Breast epithelium (tissue), 4 donors: ENCODE measurements at places on chromosomes 4 and X. TPM values are rescaled to one million over a fixed set of nuclear protein-coding genes. Genes with fewer than 3 reads are reported as not detected.

DNA sequence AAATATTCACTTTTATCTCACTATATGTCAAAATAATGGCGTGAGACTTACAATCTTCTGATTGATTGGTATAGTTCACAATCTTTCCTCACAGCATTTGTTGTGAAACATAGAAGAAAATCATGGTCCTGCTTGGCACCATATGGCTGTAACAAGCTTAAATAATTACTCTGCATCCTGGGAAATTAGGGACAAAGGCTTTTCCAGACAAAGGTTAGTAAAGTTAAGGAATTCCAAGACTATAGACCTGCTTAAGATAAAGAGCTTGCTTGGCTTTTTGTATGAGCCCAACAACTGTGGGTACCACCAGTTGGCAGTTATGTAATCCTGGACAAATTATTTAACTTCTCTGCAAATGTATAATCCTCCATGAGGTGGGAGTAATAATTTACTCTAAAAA is 3.4 kb upstream of the PCDH18 start:
- no peaks in the 10 kb centered on the region for H3K27me3 ChIP-seq
- no peaks in the 10 kb centered on the region for H3K36me3 ChIP-seq
- peak overlapping the region; percentile 81 for H3K27ac ChIP-seq
- no peaks in the 10 kb centered on the region for H3K4me1 ChIP-seq
- H3K4me3 ChIP-seq = peak overlapping the region; percentile 20

GRCh38 chr4:98639523-98639922 is 18.9 kb downstream of the TSPAN5 start:
- no peaks in the 10 kb centered on the region for H3K36me3 ChIP-seq
- DNase-seq = no peak
- no peak overlapping the region for H3K4me3 ChIP-seq
- H3K27ac ChIP-seq = no peak overlapping the region

GRCh38 chr4:146302822-146303221 is 88.5 kb downstream of the REELD1 start:
- H3K36me3 ChIP-seq = no peaks in the 10 kb centered on the region
- no peaks in the 10 kb centered on the region for H3K27me3 ChIP-seq
- no peak overlapping the region for H3K4me3 ChIP-seq
- no peaks in the 10 kb centered on the region for H3K4me1 ChIP-seq
- H3K27ac ChIP-seq = no peak overlapping the region
- no peak for DNase-seq

DNA sequence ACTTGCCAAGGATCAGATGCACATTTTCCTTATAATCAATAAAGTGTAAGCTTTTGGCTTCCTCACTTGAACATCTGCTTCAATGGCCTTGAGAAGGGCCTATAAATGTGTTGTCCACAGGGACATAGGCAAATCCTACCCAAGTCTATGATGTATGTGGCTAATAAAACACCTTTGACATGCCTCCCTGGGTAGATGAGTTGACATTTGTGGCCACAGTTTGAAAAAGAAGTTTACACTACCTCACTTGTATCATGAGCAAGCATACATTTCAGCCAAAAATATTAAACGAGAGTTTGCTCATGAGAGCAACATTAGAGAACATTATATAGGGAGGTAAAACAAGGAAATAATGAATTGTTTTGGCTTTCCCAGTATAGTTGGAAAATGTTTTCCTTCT is 1067.7 kb downstream of the C4orf33 start:
- no peak overlapping the region for H3K27ac ChIP-seq
- no peaks in the 10 kb centered on the region for H3K27me3 ChIP-seq
- DNase-seq = no peak
- H3K4me1 ChIP-seq = no peaks in the 10 kb centered on the region
- H3K4me3 ChIP-seq = no peak overlapping the region

GRCh38 chr4:8072235-8072968 is 86.2 kb downstream of the ABLIM2 start:
- no peak overlapping the region for H3K4me3 ChIP-seq
- DNase-seq = no peak
- H3K27me3 ChIP-seq = peaks cover 31% of the 10 kb centered on the region
- no peaks in the 10 kb centered on the region for H3K4me1 ChIP-seq
- H3K36me3 ChIP-seq = no peaks in the 10 kb centered on the region

DNA sequence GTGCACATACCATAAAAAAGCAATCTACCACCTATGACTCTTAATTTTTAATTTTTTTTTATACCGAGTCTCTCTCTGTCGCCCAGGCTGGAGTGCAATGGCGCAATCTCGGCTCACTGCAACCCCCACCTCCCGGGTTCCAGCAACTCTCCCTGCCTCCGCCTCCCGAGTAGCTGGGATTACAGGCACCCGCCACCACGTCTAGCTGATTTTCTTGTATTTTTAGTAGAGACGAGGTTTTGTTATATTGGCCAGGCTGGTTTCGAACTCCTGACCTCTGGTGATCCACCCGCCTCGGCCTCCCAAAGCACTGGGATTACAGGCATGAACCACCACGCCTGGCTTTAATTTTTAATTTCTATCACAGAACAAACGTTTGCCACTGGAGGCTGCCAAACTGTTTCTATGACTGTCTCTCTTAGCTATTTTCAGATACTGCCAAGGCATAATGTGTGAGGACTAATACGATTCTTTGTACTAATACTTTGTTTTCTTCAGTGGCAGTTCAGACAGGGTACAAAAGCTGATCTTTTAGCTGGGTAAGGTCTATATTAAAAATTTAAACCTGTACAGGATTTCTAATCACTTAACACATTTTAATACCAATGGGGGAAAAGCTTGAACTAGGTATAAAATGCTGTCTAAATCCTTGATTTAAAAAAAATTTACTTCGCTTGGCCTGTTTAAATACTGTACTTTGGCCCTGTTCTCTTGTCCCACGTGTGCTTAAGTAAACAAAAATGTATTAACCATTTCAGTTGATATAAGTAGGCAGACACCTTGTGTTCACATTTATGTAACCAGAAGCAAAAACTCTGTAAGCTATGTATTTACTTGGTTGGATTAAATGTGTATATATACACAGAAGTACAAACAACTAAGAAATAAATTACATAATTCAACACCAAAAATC is 2.3 kb downstream of the PGRMC2 start:
- DNase-seq = no peak
- H3K4me1 ChIP-seq = no peaks in the 10 kb centered on the region
- peak overlapping the region; percentile 83 for H3K4me3 ChIP-seq
- H3K27ac ChIP-seq = peak overlapping the region; percentile 23

GRCh38 chrX:119604766-119605463 is 1.3 kb downstream of the NKRF start:
- no peak for DNase-seq
- H3K4me1 ChIP-seq = no peaks in the 10 kb centered on the region
- no peaks in the 10 kb centered on the region for H3K36me3 ChIP-seq
- H3K4me3 ChIP-seq = peak overlapping the region; percentile 71
- no peak overlapping the region for H3K27ac ChIP-seq

DNA sequence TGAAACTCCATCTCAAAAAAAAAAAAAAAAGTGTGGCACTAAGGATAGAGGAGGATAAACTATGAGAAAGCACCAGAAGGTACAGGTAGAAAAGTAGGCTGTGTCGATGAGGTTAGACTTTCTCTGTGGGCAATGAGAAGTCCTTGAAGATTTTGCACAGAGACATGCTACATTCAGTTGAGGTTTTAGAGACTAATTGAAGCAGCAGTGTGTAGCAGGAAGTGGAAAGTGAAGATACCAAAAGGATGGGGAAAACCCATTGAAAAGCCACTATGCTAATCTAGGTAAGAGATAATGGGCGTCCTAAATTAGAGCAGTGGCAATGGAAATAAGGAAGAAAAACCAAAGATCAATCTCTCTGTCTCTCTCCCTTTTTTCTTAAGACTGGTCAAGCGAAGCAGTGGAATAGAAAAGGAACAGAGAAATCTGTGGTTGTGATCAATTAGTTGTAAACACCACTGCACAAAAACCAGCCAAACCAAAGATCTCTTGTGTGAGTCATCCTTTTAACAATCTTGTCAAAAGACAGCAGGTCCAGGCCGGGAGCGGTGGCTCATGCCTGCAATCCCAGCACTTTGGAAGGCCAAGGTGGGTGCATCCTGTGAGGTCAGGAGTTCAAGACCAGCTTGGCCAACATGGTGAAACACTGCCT is 3.5 kb downstream of the SPINK2 start:
- no peaks in the 10 kb centered on the region for H3K4me1 ChIP-seq
- H3K4me3 ChIP-seq = no peak overlapping the region
- H3K36me3 ChIP-seq = no peaks in the 10 kb centered on the region

GRCh38 chrX:45445745-45446412 is 245.2 kb upstream of the DIPK2B start:
- peaks cover 19% of the 10 kb centered on the region for H3K27me3 ChIP-seq
- no peaks in the 10 kb centered on the region for H3K36me3 ChIP-seq
- H3K4me3 ChIP-seq = no peak overlapping the region
- DNase-seq = no peak
- no peaks in the 10 kb centered on the region for H3K4me1 ChIP-seq
- H3K27ac ChIP-seq = no peak overlapping the region

GRCh38 chr4:19748519-19749479 is 502.9 kb upstream of the SLIT2 start:
- no peak overlapping the region for H3K27ac ChIP-seq
- H3K27me3 ChIP-seq = no peaks in the 10 kb centered on the region
- H3K4me1 ChIP-seq = no peaks in the 10 kb centered on the region
- DNase-seq = no peak
- no peak overlapping the region for H3K4me3 ChIP-seq

DNA sequence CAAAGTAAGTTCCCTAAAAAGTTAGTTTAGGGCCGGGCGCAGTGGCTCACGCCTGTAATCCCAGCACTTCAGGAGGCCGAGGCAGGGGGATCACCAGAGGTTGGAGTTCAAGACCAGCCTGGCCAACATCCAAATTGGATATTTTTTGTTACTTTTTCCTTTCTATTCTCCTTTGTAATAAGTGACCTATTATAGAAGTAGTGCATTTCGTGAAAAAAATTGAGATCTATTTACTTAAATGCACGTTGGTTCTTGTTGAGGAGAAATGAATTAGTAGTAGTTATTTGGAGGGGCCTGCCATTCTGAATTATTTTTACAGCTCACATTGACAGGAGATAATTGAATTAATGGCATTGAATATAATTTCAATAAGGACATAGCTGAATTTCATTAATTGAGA is 22.3 kb upstream of the NDUFC1 start:
- H3K4me3 ChIP-seq = no peak overlapping the region
- no peaks in the 10 kb centered on the region for H3K27me3 ChIP-seq
- no peak for DNase-seq
- H3K27ac ChIP-seq = no peak overlapping the region

The TLR6 gene
- 5.3 TPM for total RNA-seq

The NAP1L3 gene
- 1.8 TPM for total RNA-seq

The NBDY gene
- 14.5 TPM for total RNA-seq

The SCFD2 gene
- total RNA-seq = 25.0 TPM

The DUSP21 gene
- total RNA-seq = not detected

The PITX2 gene
- total RNA-seq = 2.6 TPM
